ENCODE measurements at places on chromosomes 13 and 19.

GRCh38 chr13:48278806-48279205 lies 24.7 kb upstream of the RB1 start:
- DNase-seq = no peak

DNA sequence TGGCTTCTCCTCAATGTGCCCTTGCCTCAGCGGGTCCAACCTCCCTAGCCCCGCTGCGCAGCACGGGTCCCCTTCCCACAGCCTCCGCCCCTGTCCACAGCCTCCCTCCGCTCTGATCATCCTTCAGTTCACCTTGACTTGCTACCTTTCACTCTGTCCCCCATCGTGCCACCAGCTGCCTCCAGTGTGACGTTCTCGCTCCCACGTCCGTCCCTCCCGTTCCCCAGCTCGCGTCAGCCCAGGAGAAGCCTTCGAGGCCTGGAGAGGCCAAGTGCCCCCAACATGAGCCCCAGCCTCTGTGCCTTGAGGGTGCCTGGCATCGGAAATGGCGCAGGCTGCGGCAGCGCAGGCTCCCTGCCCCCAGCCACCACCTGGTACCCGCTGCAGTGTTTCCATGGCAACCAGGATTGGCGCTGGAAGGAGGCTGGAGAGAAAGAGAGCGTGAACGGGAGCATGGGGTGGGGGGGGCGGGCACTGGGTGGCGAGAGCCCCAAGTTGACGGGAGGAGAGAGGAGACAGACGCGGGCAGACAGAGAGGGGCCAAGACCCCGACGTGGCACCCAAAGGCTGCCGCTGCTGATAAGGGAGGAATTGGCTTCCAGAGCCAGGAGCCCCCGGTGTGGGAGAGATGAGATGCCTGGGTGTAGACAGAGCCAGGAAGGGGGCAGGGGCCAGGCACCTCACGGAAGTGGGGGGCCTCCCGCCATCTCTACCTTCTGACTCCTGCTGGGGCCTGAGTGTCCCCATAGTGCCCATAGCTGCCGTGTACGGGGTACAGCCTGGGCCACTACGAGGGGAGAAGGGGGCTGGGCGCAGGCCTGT lies 844 bp upstream of the ASPDH start:
- no peak for DNase-seq

GRCh38 chr19:19445911-19446361 lies 40.5 kb downstream of the GATAD2A start:
- DNase-seq = no peak

DNA sequence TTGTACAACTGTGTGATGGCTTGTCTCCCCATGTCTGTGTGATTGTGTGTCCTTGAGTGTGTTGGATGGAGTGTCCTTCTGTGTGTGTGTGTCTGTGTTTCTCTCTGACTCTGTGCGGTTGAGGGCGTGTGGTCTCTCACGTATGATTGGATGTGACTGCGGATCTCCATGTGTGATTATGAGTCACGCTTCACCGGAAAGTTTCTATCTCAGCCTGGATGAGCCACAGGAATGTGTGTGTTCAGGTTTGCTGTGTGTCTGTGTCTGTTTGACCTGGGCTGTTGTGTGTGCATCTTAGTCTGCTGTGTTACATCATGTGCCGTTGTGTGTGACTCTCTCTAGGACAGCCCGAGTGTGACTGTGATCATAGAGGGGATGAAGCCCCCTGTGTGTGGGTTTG lies 15.5 kb upstream of the ZNF835 start:
- DNase-seq = no peak

DNA sequence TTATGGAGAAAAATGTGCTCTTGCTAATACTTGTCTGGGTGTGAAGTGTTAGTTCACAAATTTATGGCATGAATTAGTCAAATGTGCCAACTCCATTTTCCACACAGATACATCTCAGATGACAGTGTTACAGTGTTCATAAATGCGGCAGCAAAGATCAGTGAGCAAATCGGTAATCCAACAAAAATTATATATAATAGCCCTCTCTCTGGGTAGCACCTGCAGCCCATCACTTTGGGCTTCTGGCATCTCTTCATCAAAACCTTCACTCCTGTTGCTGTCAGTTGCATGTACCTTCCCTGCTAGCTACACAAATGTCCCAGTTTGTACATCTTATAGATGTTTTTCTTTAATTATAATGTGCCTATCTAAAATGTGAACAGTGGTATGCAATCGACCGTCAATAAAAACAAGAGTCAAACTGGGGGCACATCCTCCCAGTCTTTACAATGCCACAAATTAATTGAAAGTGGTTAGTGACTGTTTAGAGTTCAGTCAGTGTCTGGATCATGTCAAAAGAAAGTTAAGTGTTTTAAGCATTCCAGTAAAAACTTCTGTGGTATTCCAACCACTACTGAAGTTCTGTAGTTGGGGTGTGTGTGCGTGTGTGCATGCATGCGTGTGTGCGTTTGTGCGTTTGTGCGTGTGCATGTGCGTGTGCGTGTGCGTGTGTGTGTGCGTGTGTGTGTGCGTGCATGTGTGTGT lies 448.9 kb downstream of the DCT start:
- DNase-seq = no peak

DNA sequence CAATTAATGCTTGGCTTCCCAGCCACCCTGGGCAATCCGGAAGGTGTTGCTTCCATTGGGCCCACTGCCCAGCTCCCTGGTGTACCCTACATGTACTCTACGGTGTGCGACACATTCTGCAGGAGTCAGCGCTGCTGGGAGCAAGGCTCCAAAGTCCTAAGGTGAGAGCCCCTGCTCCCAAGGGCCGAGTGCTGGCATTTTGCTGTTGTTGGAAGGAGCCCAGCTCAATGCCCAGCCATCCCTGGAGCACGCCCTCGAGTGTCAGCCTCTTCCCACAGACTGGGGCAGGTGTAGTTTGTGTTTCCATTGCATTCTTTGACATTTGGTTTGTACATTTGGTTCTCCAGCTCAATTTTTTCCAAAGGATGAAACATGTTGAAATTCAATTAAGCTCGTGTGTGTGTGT lies 64.6 kb downstream of the GGACT start:
- no peak for DNase-seq

GRCh38 chr13:39483326-39483725 lies 119.7 kb downstream of the LHFPL6 start:
- DNase-seq = no peak

DNA sequence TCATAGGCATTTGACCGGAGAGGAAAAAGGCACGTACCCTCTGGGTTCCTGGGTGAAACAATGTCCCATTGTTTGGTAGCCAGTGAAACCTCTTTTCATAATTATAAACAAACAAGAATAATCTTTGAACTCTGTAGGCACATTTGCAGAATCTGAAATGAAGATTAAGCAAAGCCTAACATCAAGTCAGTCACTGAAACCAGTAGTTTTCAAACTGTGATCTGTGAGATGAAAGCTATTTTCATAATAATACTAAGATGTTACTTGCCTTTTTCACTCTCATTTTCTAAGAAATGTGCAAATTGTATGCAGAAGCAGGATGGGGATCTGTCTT lies 105.4 kb downstream of the WDFY2 start:
- no peak for DNase-seq

- no peak for DNase-seq
Measured at GRCh38 chr13:98385606-98386005, 191.3 kb downstream of the STK24 start.

GRCh38 chr13:35693134-35693784 lies 216.8 kb upstream of the MAB21L1 start:
- no peak for DNase-seq

DNA sequence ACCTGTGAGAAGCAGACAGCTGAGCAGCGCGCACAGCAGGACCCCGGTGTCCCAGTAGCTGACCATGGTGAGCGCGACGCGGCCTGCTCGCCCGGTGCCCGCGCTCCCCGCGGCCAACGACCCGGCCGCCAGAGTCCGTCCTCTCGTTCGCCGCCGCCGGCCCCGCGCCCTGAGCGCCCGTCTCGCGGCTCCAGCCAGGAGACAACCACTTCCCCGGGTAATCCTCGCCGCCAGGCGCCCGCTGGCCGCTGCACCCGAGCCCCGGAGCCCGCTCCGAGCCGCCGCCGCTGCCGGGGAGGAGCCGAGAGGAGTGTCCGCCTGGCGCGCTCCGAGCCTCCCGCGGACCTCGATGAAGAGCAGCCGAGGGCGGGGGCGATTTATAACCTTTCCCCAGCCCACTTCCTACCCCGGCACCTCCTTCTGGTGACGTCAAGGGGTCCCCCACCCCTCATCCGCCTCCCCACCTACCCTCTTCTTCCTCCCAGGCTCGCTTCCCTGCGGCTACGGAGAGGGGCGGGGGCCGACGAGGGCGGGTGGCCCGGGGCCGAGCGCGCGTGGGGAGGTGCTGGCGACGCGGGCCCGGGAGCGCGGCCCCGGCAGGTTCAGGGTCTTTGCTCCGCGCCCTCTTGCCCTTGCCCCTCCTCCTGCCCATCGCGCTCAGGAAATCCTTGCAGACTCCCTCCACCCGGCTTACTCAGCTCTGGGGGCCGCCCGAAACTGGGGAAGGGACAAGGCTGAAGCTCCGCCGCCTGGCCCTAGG lies at the start of gene FLT1:
Gene FLT1 (minus strand): TSS at position 351 of the 760 bp plus-strand sequence. CDS start 285 bp downstream, at position 66.
- DNase-seq = no peak
